RPMI8226 (cell line): ENCODE measurements at places on chromosomes 5 and 9.

GRCh38 chr9:83355024-83355444 lies 183.2 kb downstream of the FRMD3 start:
- no peak for DNase-seq

GRCh38 chr5:100623719-100624118 lies 88.5 kb downstream of the FAM174A start:
- DNase-seq: peak; percentile 60

DNA sequence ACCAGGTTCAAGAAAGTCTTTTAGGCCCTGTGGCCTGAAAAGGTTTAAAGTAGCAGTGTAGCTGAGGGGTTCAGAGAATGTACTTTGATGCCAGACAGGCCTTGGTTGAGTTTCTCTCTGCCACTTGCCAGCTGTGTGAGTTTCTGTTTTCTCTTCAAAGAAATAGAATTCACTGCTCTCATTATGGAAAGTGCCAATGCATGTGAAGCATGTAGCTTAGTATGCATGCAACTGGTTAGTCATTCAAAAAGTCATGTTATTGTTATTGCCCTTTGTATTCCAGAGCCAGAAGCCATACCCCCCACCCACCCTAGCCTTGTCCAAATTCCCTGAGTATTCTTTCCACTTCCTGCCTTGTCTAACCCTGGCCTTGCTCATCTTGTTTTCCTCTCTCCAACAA lies 101.7 kb downstream of the ADRB2 start:
- no peak for DNase-seq

DNA sequence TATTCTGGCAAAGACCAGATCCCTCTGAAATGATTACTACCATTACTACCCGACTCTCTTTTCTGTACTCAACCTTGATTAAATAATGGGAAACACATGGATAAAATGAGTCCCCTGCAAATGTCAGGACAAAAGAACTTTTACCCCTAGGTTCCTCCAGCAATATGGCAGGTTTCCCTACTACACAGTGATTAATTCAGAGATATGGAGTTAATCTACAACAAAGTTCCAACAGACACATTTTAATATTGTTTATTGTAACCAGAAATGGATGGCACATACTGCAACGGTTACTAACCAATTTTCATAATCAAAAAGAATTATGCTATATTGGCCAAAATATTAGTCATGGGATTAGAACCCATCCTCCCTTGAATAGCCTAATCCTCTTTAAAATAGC lies 294.8 kb downstream of the ATPSCKMT start:
- no peak for DNase-seq

GRCh38 chr9:137660144-137660543 lies 41.3 kb downstream of the EHMT1 start:
- DNase-seq: no peak

DNA sequence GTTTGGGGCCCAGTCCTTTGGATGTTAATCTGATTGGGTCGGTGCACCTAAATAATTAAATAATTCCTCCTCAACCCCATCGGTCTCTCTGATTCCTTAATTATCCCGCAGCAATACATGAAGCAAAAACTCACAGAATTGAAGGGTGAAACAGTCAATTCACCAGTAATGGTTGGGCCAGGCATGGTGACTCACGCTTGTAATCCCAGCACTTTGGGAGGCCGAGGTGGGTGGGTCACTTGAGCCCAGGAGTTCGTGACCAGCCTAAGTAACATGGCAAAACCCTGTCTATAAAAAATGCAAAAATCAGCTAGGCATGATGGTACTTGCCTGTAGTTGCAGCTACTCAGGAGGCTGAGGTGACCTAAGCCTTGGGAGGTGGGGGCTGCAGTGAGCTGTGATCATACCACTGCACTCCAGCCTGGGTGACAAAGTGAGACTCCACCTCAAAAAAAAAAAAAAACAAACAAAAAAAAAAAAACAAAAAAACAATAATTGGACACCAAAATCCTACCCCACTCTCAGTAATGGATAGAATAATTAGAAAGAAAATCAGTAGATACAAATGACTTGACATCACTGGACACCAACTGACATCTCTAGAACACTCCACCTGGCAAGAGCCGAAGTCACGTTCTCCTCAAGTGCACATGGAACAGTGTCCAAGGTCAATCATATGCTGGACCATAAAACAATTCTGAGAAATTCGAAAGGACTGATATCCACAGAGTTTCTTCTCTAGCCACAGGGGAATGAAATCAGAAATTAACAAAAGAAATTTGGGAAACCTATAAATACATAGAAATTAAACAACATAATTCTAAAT lies 5.3 kb downstream of the ABO start:
- DNase-seq: no peak

DNA sequence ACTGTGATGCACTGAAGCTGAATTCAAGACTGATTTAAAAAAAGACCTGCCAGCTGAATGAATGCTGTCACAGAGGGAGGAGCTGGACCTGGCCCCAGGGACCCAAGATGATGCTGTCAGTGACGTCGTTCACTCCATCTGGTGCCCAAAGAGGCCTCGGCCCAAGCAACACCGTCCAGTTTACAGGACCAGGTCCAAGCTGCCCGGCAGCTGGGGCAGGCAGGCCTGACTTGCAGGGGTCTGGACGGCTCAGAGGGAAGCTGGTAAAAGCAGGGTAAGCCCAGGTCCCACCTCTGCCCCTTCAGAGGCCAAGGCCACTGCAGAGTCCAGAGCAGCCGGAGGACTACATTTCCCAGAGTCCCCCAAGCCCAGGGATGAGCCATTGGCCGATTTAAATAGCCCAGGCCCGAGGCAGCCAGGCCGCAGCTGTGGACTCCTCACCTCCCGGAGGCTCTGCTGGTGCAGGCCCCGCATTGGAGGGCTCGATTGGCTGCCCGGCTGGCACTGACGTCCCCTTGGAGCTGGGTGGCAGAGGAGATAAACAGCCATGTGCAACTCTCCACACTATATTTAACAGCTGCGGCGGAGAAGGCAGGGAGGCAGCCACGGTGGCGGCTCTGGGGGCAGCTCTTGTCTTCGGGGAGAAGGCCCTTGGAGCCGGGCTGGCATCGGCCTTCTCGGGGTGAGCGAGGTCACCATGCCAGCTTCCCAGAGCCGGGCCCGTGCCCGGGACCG lies at the start of gene PLPP7:
TSS of gene PLPP7 (plus strand) at position 423 of the 735 bp plus-strand sequence. CDS start at position 698, 275 bp downstream.
- no peak for DNase-seq

- DNase-seq: no peak
Measured at GRCh38 chr5:33282696-33283095, 158.1 kb upstream of the TARS1 start.

- no peak for DNase-seq
Measured at GRCh38 chr9:96436063-96436455, 13.9 kb upstream of the HABP4 start.

DNA sequence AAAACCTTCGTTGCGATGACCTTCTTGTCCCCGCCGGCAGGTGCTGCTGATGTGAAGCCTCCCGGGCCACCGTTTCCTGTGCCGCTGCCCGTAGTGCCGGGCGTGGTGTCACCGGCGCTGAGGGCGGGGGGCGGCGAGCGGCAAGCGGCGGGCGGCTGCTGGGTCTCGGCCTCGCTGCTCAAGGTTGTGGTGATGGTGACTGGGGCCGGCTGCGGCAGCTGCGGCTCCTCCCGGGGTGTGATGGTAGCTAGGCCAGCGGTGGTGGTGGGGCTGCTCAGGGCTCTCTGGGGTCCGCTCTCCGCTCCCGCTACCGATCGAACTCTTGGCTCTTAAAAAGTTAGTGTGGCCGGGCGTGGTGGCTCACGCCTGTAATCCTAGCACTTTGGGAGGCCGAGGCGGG lies 36.0 kb upstream of the PTPN3 start:
- no peak for DNase-seq

DNA sequence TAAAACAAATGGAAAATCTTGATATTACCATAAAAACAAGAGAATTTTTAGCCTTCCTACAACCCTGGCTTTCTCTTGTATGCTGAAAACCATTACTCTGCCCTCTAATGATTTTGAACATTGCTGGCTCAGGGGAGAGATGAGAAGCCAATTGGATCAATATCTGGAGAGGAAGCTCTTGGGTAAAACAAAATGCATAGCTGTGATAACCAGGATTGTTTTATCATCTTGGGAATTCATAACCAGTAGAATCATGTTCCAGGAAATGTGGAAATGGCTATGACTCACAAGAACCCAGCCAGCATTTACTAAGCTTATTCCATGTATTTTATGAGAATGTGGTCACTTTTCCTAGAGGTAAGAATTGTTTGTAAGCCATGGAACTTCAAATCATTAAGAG lies 51.1 kb upstream of the CTNND2 start:
- DNase-seq: no peak

DNA sequence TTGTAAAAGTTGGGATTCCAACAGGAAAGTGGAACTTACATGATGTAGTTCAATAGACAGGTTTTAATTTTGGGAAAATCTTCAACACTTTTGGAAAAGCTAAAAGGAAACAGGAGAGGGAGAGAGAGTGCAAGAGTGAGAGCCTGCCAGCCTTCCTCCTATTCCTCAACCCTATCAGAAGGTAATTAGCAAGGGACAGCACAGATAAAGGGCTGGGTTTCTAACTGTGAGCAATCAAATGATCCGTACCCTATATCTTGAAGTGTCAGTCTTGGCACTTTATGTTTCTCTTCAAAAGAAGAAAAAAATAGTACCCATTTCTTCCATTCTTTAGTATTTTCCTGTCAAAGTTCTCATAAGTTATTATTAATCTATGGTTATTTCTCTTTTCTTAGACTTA lies 79.4 kb downstream of the FER start:
- DNase-seq: no peak

- DNase-seq: no peak
Measured at GRCh38 chr9:78900500-78900899, 603.6 kb downstream of the PSAT1 start.

GRCh38 chr9:22452415-22453010 lies 5.9 kb downstream of the DMRTA1 start:
- peak; percentile 31 for DNase-seq

DNA sequence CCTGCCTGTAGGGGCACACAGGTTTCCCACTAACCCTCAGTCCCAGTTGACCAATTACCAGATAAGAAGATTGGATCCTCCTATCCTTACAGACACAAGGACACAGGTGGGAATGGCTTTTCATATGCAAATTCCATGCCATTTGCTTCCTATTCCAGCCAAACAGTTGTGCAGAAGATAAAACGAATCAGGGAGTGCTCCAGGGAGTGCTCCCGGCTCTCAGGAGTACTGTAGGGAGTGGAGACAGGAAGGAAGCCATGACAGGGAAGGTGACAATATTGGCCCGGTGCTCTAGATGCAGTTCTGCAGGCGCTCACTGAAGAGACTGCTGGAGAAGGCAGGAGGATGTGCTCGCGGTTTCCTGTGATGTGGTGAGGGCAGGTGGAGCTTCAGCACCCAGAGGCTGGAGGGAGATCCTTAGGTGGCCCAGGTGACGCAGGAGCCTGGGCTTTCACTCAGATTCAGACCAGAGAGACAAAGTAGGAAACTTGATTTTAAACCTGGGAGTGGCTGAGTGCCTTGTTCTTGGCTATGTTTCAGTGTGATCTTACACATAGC lies 260.0 kb downstream of the AUH start:
- peak; percentile 17 for DNase-seq

DNA sequence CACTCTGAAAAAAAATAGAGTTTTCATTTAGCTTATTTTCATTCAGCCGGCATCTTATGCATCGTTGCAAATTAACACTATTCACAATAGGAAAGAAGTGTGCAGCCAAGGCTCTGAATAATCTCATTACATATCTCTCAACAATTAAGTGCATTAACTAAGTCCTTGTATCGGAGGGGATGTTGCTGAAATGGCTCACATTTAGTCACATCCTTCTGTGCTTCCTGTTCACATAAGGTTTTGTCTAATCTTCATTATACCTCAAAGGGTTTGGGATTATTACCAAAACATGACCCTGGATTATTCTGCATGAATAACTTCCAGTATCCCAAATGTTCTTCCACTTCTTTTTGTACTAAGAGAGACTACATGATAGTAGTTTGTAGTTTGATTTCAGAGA lies 278.0 kb upstream of the GRIA1 start:
- no peak for DNase-seq

DNA sequence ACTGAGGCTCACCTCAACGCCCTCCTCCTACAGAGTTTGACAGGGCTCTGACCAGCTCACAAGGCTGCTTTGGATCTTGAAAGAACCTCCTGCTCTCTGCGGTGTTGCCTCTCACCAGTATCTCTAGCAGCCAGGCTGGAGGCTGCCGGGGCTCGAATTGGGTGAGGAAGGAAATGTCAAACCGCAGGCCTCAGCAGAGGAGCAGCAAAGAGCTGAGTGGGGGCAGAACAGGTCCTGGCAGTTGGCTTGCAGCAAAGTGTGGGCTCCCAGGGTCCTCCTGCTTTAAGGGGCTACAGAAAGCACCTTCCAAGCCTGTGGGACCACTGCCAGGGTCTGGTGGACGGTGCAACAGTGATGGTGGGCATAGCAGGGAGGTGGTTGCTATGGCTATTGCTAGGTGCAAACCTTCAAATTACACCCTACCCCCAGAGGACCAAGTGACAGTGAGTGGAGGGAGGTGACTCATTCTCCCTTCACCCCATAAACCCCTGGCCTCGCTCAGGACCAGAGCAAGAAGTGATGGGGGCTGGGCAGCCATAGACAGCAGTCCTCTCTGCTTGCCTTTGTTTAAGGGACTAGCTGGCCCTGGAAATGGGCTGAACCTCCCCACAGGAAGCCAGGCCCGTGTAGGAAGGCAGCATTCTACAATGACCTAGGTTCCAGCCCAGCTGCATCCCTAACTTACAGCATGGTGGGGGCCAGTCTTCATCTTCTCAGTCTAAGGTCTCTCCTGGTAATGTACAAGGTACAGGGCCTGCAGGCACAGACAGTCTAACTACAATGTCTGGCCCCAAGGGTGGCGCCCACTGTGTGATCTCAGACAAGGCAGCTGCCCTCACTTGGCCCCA lies 18.7 kb downstream of the LCP2 start:
- peak; percentile 87 for DNase-seq

GRCh38 chr9:124469011-124469832 lies 19.0 kb downstream of the ADGRD2 start:
- no peak for DNase-seq

- DNase-seq: no peak
Measured at GRCh38 chr9:134942788-134943184, 25.1 kb upstream of the FCN1 start.

DNA sequence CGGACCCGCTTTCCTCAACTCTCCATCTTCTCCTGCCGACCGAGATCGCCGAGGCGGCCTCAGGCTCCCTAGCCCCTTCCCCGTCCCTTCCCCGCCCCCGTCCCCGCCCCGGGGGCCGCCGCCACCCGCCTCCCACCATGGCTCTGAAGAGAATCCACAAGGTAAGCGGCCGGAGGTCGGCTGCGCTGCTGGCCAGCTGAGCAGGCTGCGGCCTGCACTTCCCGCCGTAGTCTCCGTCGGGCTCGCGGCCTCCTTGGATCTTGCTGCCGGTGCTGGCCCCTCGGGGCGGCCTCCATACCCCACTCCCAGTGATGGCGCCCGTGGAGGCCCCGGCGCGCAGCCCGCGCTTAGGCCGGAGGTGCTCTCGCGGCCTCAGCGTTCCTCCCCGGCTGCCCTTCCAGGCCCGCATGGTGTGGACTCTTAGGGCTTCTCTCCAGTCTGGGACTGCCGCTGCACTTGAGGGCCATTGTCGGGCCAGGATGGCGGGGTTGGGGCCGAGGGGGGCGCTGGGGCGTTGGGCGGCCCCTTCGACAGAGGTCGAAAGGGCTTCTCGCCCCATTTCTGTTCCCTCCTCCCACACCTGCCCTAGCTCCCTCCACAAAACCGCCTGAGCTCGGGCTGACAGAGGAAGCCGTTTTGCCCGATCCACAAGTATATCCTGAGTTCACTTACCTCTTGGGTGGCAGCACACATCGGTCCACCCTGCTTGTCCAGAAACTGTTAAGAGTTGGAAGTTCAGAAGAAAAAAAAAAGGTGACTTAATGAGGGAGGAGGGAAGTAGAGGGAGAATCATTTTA lies 714 bp downstream of the UBE2D2 start:
- DNase-seq: peak; percentile 65

- peak; percentile 28 for DNase-seq
Measured at GRCh38 chr5:108380531-108381349, 1.2 kb downstream of the FBXL17 start.

GRCh38 chr5:160260881-160261815 lies 31.8 kb downstream of the FABP6 start:
- DNase-seq: no peak
